ENCODE measurements at places on chromosomes 11 and 22.

- DNase-seq = no peak
These were observed 32.6 kb downstream of the MS4A6A start for GRCh38 chr11:60150279-60150678.

- DNase-seq = no peak
These were observed 364.6 kb downstream of the AASDHPPT start for GRCh38 chr11:106442032-106442431.

DNA sequence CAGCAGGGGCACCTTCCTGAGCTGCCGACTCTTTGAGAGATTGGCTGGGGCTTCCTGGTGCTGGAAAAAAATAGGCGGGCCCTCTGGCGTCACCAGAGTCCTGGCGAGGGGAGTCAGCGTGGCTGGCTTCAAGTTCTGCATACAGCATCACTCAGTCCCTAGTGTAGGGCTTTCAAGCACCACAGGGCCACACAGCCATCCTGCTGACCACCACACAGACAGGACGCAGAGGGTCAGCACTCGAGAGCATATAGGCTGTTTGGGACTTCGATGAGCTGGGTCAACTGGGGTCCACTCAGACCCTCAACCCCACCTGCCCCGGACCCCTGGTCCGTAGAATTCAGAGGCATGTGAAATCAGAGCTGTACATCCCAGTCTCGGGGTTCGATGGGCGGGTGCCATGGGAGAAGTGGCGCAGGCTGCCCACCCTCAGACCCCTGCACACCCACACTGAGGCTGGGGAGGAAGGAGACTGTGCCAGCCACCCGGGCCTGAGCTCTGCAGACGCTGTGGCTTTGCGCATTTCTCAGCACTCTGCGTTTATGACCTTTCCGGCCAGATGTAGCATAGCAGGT, 1131.9 kb downstream of the BRD1 start:
- no peak for DNase-seq

DNA sequence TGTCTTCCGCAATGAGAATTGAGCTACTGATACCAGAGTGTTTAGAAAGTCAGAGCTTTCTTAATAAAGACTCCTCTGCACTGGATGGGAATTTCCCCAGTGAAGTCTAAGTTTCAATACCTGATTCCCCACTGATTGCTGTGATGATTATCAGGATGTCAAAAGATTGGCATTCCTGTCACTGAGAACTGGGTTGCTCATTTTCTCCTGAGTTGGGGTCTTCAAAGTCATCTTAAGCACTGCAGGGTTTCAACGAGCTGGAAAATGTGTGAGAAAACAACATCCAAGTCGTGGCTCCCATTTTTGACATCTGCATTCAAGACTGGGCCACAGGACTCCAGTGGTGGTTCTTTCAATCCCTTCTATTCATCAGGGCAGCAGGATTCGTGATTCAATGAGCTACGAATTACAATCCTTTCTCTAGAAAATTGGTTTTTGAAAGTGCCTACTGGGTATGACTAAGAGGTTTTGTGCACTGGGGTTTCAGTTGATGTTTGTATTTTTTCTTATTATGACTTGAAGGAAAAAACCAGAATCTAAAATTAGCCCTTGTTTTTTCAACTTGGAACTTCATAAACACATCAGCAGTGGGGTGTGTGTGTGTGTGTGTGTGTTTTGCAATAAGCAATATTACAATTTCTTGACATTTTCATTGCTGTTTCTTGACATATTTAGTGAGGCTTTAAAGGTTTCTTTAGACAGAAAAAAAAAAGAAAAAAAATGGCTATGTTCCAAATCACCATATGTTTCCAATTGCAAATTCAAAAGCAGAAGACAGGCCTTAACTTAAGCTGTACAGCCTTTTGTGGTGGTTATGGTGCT, 233.0 kb downstream of the FAM76B start:
- DNase-seq = no peak

DNA sequence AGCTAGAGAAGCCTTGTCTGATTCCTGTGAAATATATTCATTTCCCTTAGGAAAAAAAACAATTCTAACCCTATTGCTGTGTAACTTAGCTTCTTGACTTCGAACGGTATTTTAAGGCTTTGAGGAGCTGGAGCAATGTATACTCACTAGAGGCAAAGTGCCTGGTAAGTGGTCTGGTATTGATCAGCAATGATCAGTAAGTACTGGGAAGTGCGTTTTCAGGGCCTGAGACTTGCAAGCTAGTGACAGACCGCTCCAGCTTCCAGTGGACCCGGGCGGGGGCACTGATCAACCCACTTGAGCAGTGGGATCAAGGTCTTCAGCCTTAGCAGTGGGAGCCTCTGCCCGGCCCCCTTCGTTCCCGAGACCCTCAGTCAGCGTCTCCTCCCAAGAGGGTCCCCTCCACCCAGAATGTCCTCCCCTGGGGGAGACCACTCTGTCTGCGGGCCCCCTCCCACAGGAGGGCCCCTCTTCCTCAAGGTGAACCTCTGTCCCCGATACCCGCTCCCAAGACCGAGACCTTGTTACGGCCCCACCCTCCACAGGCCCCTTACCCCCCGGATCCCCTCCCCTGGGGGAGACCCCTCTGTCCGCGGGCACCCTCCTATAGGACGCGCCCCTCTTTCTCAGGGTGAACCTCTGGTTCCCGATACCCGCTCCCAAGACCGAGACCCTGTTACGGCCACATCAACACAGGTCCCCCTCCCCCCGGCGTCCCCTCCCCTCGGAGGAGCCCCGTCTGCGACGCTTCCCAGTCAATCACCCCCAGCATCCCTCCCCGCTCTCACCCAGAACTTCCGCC, 452 bp upstream of the ATXN10 start:
- DNase-seq = no peak
